A549 (cell line): ENCODE measurements at places on chromosomes 3 and 15.

DNA sequence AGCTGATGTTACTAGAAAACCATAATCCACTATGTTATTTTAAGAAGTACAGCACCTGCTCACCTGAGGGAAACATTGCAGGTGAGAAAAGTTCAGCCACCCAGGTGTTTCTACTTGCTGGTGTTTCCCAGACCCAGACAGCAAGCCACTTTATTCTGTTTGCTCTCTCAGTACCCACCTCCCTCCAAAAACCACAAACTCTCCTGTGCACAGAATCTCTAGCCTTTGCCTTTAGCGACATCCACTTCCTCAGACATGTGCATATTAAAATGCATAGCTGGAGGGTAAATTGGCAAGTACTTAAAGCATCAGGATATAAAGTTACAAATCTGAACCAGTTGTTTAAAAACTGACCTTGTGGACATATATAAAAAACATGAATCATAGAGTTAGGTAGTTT, 36.7 kb downstream of the VGLL3 start:
- no peak for DNase-seq

GRCh38 chr3:160355826-160356225, 43.2 kb downstream of the IFT80 start:
- DNase-seq, result no peak

GRCh38 chr3:29440413-29441305, 159.8 kb downstream of the RBMS3 start:
- DNase-seq, result no peak

GRCh38 chr3:185572183-185572582, 13.9 kb upstream of the SENP2 start:
- no peak for DNase-seq

DNA sequence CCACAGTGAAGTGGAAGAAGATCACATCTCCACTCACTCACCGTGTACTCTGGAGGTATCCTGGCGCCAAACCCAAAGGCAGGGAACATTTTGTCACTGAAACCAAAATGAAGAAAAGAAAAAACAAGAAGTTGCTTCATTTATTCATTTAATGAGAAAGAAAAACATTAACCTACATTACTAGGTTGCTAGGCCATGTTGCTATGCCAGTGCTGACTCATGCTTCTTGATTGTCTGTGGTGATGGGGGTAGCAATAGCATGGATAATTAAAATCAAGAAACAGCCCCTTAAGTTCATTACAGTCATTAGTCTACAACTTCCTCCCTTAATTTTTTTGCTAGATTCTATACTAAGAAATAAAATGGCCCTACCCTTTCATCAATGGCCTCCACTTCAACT, 52.7 kb upstream of the MRPL3 start:
- DNase-seq, result no peak

DNA sequence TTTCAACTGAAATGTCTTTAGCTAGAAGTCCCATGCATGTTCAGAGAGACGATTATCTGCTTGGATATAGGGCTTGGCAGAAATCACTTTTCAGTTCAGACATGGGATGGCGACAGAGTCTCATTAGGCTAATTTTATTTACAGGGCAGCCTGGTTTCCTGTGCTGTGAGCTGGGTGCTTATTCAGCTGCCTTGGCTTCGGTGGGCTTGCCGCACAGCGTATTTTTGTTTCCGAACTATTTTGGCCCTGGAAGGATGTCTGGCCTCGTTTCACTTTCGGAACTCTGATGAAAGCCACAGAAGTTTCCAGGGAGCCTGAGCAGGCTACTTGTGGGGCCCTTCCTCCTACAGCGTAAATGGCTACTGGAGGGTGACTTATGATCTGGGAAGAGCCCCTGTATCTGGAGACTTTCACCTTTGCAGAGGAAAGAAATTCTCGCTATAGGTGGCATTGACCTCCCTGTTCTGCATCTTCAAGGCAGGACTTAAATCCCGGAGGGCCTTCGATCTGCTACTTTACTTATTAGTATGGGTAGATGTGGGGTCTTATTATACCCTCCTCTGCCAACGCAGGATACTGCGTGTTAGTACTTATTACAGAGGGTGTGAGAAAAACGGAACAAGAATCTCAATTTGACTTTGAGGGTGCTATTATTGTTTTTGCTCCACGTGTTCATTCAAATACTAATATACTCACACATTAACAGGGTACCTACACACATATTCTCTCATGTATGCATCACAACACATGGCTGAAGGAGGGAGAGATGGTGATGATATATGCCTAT, 364.0 kb upstream of the RBMS3 start:
- no peak for DNase-seq

- DNase-seq, result peak; percentile 64
Measured at GRCh38 chr15:100918690-100919480, at the start of gene LRRK1. LRRK1 (plus strand) TSS chr15:100919357; CDS start chr15:100924633, 5,276 bp downstream.

GRCh38 chr3:158918008-158918407, 116.2 kb downstream of the MFSD1 start:
- DNase-seq, result peak; percentile 15

- DNase-seq, result no peak
Measured at GRCh38 chr3:136311968-136312367, 61.8 kb downstream of the PCCB start.

GRCh38 chr3:7238565-7239295, 377.8 kb downstream of the GRM7 start:
- no peak for DNase-seq

GRCh38 chr15:101068961-101069653, 149.9 kb downstream of the LRRK1 start:
- no peak for DNase-seq

DNA sequence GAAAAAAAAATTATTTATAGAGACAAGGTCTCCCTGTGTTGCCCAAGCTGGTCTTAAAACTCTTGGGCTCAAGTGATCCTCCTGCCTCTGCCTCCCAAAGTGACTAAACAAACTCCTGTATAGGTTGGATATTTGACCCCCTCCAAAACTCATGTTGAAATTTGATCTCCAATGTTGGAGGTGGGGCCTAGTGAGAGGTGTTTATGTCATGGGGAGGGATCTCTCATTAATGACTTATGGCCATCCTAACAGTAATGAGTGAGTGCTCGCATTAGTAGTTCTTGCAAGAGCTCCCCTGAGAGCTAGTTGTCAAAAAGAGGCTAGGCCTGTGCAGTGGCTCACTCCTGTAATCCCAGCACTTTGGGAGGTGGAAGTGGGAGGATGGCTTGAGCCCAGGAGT, 141.2 kb downstream of the STT3B start:
- DNase-seq, result no peak

DNA sequence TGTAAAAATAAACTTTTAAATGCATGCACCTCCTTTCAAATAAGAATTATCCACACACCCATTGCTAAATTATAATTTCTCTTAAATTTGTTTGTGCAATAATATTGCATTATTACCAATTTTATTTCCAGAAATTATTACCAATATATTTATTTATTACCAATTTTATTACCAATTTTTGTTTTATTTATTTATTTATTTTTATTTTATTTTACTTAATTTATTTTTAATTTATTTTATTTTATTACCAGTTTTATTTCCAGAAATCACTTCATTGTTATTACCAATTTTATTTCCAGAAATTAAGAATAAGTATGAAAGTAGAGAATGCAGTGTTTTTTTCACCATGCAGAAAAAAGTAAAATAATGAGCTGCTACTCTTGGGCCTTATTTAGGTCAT, 525.4 kb downstream of the NAALADL2 start:
- DNase-seq, result no peak

GRCh38 chr3:129282727-129283327, 4.2 kb downstream of the HMCES start:
- no peak for DNase-seq

DNA sequence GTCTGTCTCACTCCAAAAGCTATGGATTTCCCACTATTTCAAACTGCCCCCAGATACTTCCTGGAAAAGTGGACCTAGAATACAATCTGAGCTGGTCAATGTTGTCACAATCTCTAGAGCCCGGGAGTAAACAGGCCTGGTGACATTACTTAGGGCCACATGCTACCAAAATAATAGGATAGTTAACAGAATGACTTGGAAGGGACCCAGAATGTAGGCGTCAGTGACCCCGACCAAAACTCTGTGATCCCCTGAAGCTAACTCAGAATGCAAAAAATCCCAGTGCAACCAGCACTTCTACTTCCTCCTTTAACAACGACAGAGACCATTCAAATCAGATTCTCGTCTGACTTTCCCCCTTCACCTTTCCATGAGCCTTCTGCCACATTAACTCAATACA, 51.5 kb upstream of the CDV3 start:
- no peak for DNase-seq

- peak; percentile 66 for DNase-seq
Measured at GRCh38 chr15:76328958-76329357, 7.6 kb upstream of the ISL2 start.

DNA sequence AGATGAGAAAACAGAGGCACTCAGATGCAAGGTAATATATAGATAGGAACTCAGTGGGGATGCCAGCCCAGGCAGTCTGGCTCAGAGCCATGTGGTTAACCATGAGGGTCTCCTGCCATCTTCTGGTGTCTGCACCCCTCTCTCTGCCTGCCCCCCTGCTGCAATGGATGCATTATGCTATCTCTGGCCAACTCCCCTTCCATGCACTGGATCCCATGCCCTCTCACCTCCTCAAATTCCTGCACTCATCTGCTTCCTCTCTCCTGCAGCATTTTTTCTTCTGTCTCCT, 163.2 kb downstream of the STT3B start:
- no peak for DNase-seq

DNA sequence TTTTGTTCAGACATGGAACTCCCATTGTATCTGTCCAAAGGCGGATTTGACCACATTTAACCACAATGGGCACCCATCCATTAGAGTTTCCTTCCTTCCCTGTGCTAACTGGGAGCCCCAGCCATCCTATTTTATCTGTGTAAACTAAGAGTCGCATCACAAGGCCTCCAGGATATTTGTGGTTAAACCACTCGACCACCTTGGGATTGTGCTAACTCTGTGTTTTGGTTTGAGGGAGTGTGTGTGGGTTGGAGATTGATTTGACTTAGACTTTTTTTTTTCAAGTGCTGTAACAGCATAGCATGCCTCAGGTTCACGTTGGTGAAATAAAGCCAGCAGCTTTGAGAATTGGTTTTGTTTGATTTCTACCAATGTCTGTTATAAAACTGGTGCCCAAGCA, 100.4 kb upstream of the TP63 start:
- DNase-seq, result no peak

DNA sequence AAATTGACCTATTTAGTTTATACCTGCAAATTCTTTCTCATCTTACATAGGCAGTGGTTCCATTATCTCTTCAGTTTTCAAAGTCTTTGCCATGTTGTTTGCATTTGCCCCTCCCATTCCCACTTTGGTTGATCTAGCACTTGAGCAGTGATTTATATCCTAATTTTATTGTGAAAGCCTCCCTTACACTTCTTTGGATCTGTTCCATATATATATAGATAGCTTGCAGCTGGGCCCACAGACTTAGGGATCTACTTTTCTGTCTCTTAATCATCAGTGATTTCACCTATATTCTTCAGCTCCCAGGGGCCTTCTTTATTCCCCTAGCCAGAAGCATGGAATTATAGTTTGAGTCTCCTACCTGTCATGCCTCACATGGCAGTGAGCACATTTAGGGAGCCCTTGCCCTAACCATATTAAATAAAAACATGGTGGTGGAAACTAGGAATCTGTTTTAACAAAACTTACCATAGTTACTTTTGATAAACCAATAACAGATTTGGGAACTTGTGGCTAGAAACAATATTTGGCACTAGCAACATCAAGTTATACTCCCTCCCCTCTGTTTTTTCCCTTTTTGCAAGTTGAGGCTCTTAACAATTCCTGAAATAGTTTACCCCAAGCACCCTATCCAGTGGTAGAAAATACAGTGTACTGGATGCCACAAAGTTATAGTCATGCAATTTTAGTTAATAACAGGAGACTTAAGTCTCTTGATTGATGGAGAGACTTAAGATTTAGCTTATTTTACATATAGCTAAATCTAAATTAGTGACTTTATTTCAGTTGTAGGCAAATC, 41.7 kb downstream of the ARIH1 start:
- DNase-seq, result no peak

DNA sequence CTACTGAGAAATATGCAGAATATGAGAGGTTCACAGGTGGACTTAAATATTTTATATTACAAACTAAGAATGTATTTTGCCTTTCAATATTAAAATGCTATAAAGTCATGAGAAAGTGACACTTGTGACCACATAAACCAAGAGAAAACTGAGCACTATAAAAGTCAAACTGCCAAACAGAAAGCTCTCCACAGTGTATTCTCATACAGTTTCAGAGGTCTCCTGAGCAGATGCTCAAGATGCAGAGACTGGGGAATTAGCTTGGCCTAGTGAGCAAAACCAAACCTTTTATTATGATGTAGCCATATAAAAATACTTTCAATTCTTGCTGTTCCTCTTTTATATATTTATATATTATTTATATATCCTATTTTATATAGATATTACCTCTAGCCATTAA, 227.8 kb downstream of the TBC1D5 start:
- no peak for DNase-seq

GRCh38 chr3:81764665-81765064, 3.2 kb upstream of the GBE1 start:
- no peak for DNase-seq

- DNase-seq, result no peak
Measured at GRCh38 chr3:130073582-130073981, 8.0 kb upstream of the ALG1L2 start.

GRCh38 chr15:52109559-52110451, 2.8 kb downstream of the BCL2L10 start:
- no peak for DNase-seq

- DNase-seq, result peak; percentile 92
Measured at GRCh38 chr15:68875377-68876116, 54.8 kb upstream of the SPESP1 start.

DNA sequence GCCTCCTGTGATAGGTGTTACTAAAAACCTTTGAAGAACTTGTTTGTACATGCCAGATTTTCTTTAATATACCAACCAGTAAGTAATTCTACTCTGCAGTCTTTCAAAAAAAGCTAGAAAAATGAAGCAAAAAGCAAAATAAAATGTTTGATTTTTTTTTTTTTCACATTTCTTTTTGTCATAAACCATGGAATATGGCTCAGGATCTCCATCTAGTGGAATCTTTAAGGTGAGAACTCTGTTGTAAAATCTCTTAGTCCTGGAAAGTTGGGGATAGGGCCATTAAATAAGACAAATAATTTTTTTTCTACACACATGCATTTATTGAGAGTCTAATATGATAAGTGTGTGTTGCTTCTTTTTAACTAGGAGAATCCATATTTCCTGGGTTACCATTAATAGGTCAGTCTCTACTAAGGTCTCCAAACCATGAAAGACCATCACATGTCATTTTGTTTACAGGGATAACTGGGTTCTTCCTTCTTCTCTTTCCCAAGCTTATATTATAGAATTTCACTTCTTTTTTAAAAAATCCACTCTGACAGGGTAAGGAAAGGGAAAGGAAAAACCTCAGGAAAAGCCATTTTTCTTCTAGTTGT, 84.6 kb downstream of the SLC9A9 start:
- DNase-seq, result no peak

- no peak for DNase-seq
Measured at GRCh38 chr3:140265302-140265701, 330.3 kb downstream of the CLSTN2 start.

GRCh38 chr15:97858296-97858695, 102.2 kb upstream of the ARRDC4 start:
- DNase-seq, result no peak

- DNase-seq, result no peak
Measured at GRCh38 chr15:52200831-52201365, 9.7 kb upstream of the GNB5 start.

- DNase-seq, result no peak
Measured at GRCh38 chr3:98906230-98906629, 4.7 kb upstream of the DCBLD2 start.
